Activated T-cell treated with anti-CD3 and anti-CD28 coated beads, Interleukin-2, amount 50 U/mL, for 24 hours (primary cell): ENCODE measurements at places on chromosomes 2 and 18.

- no peak for DNase-seq
These were observed 58.1 kb upstream of the DYNAP start for GRCh38 chr18:54532962-54533361.

DNA sequence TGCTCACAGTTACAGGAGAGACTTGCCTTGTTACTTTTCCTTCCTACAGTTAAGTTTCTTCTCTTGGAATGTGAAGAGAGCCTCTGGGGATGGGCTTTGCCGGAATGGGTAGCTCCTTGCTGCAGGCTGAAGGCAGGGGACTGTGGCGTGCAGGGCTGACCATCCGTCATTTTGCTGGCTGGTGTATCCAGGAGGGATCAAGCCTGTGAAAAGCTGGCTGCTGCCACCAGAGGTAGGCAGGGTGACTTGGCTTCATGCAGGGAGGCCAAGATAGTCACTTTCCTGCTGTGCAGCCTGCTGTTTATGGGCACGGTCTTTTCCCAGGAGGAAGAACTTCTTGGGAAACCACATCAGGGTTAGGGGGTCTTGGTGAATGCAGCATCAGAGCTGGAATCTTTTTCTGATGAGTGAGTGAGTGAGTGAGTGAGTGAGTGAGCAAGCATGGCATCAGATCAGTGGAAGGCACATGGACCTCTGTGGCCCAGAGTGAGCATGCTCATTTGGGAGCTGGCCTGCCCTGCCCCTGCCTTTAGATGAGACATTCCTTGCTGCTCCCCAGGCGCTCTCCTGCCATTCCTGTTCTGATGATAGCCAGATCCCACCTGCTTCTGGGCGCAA lies 33.0 kb downstream of the FHOD3 start:
- no peak for DNase-seq

DNA sequence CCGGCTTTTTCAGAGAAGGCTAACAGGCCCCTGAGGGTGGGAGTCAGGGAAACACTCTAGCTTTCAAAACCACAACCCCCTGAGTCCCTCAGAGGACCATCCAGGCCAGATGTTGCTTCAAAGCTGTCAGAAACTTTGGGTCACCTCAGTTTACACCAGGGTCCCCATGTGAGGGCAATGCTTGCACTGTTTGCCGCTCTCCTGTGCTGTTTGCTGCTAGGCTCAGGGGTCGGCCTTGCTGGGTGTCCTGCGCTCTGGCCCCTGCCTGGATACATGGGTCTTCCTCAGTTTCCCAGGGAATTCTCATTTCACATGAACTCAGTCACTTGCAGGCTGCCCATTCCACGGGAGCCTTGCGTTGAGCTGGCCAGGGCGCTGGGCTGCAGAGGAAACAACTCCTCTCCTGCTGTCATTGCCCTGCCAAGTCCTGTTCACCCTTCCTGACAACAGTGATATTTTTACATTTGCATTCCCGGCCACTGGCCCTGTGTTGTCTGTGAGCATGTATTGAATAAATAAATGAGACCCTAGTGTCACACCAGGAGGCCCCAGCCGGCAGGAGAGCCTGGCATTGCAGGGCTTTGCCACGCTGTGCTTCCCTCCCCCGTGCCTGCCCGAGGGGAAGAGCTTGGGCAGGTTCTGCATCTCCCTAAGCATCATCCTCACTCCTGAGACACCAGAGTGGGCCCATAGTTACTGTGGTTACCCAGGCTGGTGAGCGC lies 73.2 kb upstream of the RAB6C start:
- no peak for DNase-seq

- DNase-seq: no peak
These were observed 67.4 kb upstream of the GALNT5 start for GRCh38 chr2:157190151-157190550.

DNA sequence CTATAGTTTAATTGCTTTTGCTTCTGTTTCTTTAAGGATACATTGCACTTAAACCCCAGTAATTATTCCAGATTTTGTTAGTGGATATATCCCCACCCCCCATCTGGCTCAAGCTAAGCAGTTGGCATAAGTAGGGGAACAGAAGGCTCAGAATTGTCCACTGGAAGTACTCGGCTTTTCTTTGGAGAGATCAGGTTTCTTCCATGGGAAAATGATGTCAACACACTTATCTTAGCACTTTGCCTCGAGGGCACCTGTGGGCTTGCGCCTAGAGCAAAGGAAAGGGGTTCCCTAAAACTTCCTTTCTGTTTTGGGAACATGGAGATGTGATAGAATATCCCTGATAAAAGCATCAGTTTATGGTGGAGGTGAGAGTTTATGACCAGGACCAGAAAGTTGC lies 130.6 kb downstream of the FMNL2 start:
- no peak for DNase-seq
